CD4-positive, alpha-beta T cell treated with Interferon gamma for 1 hour (primary cell): ENCODE measurements at places on chromosomes 2 and 18.

DNA sequence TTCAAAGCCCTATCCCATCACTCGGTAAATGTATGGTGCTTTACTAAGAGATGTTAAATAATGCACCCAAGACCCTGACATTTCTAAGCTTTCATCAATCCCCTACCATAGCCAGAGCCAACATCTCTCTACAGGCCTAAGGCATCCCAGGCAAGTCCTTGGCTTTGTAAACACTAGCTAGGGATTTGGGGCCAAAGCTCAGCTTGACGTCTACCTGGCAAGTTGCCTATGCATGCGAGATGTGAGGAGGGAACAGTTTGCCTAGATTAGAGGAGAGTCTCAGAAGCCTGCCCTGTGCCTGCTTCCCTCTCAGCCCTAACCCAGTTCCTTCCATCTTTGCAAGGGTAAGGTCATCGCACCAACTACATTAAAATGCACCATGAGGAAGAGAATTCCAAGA, 221.5 kb upstream of the NCKAP5 start:
- DNase-seq, result no peak

DNA sequence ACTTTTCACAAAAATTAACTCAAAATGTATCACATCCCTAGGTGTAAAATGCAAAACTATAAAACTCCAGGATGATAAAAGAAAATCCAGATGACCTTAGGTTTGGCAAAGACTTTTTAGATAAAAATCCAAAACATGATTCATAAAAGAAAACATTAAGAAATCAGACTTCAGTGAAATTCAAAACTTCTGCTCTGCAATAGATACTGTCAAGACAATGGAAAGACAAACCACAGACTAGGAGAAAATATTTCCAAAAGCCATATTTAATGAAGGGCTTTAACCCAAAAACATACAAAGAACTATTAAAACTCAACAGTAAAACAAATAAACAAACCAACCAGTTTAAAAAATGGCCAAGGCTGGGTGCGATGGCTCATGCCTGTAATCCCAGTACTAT, 173.6 kb upstream of the SPOPL start:
- no peak for DNase-seq

DNA sequence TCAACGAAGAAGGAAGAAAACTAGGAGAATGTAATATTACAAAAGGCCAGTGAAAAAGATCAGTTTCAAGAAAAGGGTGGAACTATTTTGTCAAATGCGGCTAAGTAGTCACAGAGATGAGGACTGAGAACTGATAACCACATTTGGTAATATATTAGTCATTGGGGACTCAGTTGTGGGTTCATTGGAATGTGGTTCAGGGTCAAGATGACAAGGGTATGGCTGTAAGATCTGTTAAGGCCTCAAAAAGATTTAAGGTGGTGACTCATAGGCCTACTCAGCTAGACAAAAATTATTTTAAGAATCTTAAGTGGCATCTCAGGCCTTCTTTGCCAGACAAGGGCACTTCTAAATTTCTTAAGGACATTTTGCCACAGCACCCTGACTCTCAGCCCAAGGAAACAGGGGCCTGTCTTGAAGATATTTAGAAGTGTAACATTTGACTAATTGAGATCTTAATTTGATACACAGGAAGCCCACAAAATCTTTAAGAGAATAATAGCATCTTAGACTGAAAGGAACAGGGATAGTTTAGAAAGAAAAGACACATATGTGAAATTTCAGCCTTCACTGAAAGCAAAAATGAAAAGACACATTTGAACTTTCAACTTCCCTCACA, 81.3 kb downstream of the STRADB start:
- DNase-seq, result no peak

GRCh38 chr2:239788576-239789098, 236.5 kb downstream of the NDUFA10 start:
- no peak for DNase-seq

- DNase-seq, result no peak
Observed at GRCh38 chr2:150656002-150656401, 168.5 kb upstream of the RND3 start.

- DNase-seq, result no peak
Observed at GRCh38 chr2:146893500-146894041, 951.3 kb upstream of the ACVR2A start.

GRCh38 chr2:98258906-98259305, 87.3 kb upstream of the CNGA3 start:
- DNase-seq, result no peak

DNA sequence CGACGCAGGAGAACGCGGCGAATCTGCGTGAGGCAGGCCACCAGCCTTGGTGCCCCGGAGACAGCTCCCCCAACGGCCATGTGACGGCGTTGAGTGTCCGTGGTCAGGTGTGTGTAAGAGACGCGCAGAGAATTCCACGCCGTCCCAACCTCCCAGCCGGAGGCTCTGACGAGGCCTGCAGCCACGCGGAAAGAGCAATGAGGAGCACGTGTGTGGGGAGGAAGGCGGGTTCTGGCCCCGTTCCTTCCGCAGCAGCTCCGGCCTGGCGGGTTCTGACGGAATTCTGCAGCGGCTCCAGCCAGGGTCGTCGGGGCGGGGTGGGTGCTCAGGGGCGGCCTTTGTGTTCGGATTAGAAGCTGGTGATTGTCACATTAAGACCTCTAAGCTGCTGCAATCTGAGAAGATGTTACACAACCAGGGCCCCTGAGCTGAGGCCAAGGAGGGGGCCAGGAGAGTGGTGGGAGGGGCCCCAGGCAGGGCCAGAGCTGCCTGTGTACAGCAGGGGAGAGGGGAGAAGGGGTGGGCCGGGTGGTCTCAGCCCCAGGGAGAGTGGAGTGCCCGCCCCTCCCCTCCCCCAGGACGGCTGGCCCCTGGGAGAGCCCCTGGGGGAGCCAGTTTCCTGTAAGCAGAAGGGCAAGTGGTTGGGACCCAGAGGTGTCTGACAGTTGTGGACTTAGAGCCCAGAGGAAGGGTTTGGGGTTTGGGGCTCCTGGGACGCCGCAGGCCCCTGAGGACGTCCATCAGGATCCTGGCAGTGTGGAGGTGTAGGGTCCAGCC, 5.1 kb upstream of the GAL3ST2 start:
- DNase-seq, result no peak

DNA sequence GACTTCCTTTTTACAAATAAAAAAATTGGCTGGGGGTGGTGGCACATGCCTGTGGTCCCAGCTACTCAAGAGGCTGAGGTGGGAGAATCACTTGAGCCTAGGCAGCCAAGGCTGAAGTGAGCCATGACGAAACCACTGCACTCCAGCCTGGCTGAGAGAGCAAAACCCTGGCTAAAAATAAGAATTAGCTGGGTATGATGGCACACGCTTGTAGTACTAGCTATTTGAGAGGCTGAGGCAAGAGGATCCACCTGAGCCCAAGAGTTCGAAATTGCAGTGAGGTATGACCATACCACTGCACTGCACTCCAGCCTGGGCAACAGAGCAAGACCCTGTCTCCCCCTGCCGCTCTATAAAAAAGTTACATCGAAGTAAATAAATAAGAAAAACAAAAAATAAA, 33.7 kb downstream of the GFPT1 start:
- DNase-seq, result no peak
